EL (cell line): ENCODE measurements at places on chromosomes 6 and 20.

- DNase-seq = no peak
Measured at GRCh38 chr20:33232486-33233072, 3.2 kb upstream of the BPIFA1 start.

DNA sequence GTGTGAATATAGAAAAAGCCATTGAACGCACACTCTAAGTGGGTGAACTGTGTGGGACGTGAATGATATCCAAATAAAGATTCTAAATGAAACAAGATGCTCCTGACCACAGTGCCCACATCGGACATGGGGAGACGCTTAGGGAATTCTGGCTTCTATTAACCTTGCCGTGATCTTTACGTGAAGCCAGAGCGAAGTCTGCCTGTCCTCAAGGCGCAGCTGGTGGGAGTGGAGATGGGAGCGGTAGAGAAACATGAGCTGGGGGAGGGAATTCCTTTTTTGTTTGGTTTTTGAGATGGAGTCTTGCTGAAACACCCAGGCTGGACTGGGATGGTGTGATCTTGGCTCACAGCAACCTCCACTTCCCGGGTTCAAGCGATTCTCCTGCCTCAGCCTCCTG is 46.0 kb downstream of the VSTM2L start:
- no peak for DNase-seq

DNA sequence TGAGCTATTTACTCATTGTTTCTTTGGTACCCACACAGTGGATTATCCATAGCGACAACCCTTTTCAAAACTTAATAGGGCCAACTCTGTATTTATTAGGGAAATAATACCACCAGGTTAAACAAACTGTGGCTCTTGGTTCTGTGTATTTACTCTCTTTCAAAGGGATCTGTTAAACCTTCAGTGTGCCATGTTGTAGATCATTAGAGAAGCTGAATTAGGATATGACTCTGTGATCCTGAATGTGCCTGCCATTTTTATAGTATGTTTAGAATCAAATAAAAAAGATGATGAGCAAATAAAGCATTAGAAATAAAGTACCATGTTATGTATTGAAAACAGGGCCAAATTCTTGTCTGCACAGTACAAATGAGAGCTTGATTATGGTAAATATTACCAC is 25.0 kb upstream of the SLC35D3 start:
- no peak for DNase-seq

GRCh38 chr6:35717449-35718374 is 19.1 kb upstream of the ARMC12 start:
- DNase-seq = no peak

DNA sequence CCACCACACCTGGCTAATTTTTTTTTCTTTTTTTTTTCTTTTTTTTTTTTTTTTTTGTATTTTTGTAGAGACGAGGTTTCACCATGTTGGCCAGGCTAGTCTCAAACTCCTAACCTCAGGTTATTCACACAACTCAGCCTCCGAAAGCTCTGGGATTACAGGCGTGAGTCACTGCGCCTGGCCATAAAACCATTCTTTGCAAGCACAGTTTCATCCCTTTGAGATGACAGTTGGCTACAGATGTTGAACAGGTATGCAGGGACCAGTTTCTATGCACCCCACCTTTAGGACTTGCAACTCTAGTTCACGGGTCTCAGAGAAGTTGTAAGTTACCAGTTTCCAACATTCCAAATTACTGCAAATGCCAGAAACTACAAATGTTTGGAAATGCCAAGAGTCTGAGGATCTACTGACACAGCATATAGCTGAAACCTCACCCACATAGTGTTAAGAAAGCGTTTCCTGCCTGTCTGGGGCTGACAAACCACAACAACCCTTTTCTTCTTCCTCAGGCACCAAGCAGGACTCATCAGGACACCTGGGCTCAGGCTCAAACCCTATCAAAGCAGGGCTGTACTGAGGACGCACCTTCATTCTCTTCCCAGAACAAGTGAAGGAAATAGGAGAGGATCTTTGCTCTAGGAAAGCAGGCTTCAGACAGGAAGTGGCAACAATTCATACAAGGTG is 22.9 kb downstream of the ARHGAP18 start:
- DNase-seq = peak; percentile 49

DNA sequence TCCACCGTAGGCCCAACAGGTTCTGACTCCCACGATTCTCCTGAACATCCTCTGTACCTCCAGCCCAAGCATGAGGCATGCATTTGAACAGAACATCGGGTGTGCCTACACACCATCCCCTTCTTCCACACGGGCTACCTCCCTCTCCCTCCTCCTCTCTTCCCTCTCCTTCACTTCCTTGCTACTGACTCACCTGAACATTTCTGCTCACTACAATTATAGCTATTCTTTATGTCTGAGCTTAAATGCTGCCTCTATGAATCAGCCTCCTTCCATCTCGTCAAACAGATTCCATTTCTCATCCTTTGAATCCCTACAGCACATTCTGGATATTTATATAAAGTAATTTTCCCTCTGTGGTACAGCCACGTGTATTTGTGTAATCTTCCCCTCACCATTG is 71.4 kb upstream of the MYLIP start:
- DNase-seq = no peak
